NCI-H187 treated with DMSO at 0.1 percent for 48 hours (cell line): ENCODE measurements at places on chromosomes 4 and X.
A peak's percentile ranks its signal among the peaks of the same experiment; 100 is the strongest.

GRCh38 chr4:82479562-82479961 lies 49.2 kb downstream of the ENOPH1 start:
- no peak for DNase-seq

DNA sequence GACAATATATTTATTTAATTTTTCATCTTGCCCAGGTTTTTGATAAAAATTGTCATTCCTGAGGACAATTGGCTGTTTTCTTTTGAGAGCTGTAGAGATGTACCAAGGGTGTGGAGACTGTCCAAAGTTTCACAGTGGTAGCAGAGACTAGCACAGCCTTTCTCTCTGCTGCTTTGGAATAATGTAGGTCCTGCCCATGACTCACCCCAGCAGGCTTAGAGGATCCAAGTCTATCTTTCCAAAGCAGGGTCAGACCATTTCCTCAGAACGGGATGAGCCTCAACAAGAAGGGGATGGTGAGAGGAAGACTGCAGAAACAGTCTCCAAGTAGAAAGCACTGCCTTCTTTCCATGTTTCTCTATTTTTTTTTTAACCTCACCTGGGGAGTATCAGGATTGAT lies 131.5 kb upstream of the RPL34 start:
- no peak for DNase-seq

DNA sequence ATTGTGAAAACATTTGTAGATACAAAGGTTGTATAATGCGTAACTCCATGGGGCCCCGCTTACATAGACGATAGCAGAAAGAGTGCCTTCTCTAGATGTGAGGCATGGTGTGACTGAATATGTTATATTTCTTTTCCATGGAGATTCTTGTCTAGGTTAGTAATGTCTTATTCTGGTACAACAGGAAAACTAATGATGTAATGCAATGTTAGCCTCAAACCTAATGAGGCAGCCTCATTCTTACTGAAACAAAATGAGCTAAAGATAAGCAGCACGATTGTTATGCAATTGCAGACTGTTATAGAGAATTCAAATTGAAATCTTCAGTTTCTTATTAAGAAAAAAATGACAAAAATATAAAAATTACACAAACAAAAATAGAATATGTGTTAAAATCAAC lies 171.1 kb upstream of the ANKRD50 start:
- DNase-seq, result no peak

GRCh38 chr4:17687237-17687857 lies 72.9 kb downstream of the MED28 start:
- peak; percentile 46 for DNase-seq

DNA sequence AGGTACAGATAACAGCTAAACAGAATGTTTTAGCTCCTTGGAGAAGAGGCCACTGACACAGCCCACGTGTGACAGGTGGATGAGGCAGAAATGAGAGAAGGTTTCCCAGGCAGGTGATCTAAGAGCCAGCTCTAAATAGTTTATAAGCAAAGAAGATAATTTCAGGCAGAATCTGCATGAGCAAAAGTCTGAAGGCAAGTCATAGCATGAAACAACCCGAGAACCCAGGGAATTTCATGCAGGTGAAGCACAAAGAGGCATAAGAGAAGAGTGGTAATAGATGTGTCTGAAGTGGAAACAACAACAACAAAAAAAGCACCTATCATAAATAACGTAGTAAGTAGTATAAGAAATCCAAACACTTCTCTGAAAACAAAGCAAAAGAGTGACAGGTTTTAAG lies 275.8 kb upstream of the CPEB2 start:
- no peak for DNase-seq

DNA sequence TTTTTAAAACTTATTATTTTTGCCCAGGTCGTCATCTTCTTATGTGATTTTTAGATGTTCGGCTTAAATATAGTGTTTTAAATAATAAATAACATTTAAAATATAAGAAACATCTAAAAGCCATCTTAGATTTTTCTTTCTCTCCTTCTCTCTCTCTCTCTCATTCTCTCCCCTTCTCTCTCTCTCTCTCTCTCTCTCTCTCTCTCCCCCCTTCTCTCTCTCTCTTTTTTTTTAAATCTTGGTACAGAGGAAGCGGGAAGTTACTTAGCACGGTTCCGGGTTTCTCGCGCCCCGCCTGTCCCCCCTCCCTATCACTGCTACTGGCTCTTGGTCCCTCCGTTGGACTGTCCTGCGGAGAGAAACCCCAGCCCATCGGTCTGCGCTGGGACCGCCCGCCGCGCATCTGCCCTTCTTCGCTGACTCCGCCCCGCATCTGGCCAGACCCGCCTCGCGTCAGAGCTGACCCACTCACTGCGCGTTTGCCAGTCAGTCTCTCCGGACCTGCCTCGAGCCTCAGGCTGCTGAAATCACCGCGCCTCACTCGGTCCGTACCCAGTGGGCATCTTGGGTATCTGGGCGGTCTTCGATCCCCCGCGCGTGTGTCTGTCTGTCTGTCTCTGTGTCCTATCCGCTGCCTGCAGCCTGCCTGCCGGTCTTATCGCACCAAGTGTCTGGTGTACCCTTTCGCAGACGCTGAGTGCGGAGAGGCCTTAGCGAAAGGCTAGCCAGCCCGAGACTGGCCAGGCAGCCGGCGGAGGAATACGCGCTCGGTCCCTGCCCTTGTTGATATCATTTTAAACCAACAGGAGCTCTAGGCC lies at the start of gene PABPC5:
Gene PABPC5 (plus strand): TSS at position 489 of the 818 bp plus-strand sequence. CDS start 739 bp downstream, outside the sequence.
- DNase-seq, result no peak

DNA sequence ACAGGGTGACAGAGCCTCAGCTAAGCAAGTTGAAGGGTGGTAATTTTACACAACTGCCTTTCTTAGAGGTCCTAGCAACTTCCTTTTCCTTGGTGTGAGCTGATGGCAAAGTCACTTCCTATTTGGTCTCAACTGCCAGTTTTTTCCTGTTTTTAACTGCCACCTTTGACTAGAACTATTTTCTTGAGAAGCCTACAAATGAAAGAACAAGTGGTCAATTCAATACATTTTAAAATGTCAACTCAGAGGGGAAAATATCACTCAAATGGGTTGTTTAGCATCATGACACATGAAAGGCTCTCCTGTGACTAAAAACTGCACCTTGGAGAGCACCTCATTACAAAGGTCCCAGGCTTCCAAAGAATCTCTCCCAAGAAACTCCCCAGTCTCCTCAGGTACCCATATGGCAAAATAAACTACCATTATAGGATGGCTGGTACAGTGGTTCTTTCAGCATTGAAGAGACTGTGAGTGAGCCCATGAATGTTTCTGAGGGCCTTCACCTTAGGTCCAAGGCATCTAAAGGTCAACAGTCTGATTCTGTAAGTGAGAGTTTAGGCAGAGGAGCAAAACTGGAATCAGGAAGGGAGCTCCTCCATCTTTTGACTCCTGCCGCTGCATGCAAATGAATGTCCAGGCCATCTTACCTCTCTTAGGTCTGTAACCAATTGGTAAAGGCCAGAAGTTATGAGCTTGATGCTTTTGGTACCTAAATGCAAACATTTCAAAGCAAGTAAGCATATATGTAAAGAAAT lies 5.5 kb upstream of the STK26 start:
- no peak for DNase-seq

DNA sequence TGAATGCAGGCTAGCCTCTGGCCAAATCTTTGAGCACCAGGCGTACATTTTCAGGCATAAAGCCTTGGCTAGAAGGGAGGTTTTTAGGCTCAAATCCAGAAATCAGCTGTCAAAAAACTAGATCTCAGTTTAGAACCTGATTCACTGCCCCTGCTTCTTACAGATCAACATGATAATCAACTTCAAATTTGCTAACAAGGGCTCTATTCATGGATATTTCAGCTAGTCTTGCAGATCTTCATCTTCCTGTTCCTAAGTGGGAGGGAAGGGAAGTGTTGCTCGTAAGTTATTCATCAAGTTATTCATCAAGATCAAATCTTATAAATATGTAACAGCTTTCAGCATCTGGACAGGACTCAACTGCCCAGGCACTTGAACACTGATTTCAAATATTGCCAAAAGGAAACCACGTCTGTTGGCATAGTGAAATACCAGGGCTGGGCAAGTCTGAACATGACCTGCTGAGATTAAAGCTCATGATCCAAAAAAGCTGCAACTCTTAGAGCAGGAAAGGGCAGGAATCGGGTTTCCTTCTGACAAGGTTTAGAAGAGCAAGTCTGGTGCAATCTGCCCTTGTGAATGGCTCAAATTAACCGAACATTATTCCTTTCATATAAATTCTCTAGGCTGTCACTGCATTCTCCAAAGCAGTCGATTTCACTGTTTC lies 200.3 kb downstream of the PDGFC start:
- peak; percentile 4 for DNase-seq

- no peak for DNase-seq
Observed at GRCh38 chr4:145804116-145804515, 124.2 kb downstream of the C4orf51 start.

DNA sequence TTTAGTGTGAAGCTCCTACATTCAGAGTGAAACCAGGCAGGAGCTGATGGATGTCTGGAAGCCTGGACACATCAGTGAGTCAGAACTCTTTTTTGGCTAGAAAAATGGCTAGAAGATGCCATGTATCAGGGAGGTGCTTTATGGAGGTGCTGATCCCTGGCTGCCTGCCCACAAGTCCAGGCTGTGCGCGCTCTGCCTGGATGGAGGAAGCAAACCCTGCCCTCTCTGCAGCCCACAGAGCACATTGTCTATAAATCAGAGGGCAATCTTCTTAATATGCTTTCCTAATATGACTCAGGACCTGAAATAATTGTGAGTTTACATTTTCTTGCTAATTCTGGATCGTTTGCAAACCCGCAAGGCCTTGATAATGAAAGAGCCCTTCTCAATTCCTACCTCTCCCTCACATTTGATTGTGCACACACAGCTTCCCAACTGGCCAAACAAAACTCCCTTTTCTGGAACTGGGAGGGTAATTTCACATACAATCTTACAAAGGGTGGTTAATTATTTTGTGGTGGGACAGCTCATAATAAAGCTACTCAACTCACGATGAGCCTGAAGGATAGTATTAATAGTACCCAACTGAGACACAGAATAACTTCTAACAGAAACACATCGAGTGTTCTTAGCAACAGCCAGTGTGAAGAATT lies 11.7 kb downstream of the MFAP3L start:
- no peak for DNase-seq

DNA sequence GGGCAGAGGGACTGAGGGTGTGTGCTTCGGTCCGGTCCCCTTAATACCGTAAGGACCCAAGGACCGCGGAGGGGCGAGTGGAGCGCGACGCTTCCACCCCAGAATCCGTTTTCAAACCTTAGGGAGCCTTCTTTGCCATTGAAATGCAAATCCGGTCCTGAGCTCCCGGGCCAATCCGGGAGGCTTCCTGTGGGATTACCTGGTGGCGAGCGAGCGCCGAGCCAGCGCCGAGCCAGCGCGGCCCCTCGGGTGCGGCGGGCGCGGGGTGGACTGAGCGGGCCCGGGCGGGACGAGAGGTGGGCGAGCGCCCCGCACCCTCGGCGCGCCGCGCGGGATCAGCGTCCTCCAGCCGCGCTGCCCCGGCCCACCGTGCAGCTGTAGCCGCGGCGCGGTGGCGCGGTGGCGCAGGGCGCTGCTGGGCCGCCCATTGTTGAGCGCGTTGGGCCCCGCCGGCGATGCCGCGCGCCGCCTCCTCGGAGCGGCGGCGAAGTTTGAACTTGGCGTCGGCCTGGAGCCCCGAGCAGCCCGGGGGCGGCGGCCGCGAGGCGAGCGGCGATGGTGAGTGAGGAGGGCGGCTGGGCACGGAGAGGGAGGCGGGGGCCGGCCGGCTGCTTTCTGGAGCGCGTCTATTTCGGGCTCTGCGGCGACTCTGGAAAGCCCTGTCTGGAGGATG lies 208.7 kb downstream of the SOWAHB start:
- DNase-seq, result peak; percentile 23

DNA sequence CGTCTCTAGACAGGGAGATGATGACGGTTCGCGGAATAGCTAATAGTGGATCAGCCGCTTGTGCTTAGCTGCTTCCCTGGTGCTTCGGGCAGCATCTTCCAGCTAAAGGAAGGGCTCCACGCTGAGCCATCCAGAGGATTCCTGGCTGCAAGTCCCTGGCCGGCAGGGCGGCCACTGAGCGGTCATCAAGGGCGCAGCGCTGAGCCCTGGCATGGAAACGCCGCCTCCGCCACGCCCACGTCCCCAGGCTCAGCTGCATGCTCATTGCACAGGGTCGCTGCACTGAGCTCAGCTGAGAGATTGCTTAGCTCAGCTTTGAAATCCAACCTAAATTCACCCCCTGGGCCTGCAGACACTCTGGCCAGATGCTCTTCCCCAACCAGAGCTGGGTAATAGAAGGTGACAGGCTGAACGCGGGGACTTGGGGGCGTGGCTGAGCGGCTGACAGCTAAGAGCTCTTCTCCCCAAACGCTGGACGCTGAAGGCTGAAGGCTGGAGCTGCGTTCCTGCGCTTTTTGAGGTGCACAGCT lies 118.2 kb upstream of the KIT start:
- DNase-seq, result peak; percentile 64

- no peak for DNase-seq
Observed at GRCh38 chr4:105632599-105632998, 75.9 kb downstream of the INTS12 start.

DNA sequence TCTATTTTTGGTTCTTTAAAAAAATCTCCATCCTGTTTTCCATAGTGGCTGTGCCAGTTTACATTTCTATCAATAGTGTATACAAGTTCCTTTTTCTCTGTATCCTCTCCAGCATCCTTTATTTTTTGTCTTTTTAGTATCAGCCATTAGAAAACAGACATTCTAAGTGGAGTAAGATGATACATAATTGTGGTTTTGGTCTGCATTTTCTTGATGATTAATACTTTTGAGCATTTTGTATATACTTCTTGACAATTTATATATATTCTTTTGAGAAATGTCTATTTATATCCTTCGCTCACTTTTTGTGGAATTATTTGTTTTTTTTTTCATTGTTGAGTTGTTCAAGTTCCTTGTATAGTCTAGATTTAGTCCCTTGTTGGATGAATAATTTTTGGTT lies 382.2 kb upstream of the SPOCK3 start:
- DNase-seq, result no peak

GRCh38 chrX:33908898-33909297 lies 223.2 kb downstream of the FAM47A start:
- no peak for DNase-seq

DNA sequence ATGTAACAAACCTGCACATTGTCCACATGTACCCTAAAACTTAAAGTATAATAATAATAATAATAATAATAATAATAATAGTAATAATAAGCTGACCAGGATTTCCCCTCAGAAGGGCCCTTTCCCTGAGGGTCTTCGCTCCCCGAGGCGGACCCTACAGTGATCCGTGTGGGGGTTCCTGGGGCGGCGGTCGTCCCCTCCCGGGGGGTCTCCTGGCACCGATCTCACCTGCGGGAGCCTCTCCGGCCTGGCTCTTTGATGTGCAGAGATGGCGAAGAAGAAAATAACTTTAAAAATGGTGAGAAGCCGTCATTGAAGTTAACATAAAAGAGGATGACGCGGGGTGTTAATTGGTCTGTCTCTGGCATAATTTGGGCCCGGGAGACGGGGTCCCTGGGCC lies 48.2 kb upstream of the PPP2R3B start:
- DNase-seq, result no peak
